Amygdala (tissue), 56 donors: ENCODE measurements at places on chromosomes 6 and 20.

DNA sequence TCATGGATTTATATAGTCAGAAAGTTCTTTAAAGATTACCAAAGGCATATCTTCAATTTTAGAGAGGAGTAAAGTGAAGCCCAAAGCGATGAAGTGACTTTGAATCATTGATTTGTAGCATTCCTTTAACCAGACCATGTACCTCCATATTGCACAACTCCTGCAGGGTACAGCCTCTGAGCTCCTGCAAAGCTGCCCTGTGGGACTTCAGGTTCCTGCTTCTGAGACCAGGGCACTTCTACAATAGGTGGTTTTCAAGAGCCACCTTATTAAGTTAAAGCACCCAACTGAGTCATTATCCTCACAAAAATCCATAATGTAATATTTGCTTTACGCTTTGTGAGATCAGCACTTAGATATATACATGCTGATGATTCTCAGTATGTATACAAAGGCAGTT lies 270.7 kb upstream of the RGS17 start:
- no peak for DNase-seq

- no peak for DNase-seq
Measured at GRCh38 chr6:90435207-90435899, 138.7 kb upstream of the BACH2 start.

GRCh38 chr6:15800841-15801617 lies 138.2 kb upstream of the DTNBP1 start:
- DNase-seq: no peak

DNA sequence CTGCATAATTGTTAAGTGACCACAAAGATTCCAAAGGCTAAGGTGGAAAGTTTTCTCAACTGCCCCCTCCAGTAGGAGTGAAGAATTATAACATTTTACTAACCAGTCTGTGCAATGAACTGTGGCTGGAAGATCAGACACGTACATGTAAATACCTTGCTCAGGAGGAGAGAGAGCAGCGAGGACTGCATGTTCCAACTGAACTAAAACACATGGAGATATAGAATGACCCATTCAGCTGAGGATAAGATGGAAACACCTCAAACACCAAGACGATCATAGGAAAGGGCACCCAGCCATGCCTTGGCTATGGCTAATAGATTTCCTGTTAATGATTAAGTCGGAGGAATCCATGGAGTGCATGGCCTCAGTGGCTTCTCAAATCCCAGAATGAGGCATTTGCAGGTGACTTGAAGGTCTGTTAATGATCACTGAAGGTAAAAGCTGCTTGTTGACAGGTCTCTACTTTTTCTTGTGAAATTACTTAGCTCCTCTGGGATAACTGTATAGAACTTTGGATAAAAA lies 875.6 kb downstream of the TFAP2A start:
- no peak for DNase-seq

GRCh38 chr6:134321246-134321645 lies 3.3 kb upstream of the SGK1 start:
- no peak for DNase-seq

GRCh38 chr6:93639126-93639525 lies 219.8 kb upstream of the EPHA7 start:
- DNase-seq: no peak

- DNase-seq: no peak
Measured at GRCh38 chr6:142846459-142846831, 98.5 kb downstream of the HIVEP2 start.

GRCh38 chr20:5674176-5674660 lies 76.0 kb upstream of the SHLD1 start:
- DNase-seq: no peak

DNA sequence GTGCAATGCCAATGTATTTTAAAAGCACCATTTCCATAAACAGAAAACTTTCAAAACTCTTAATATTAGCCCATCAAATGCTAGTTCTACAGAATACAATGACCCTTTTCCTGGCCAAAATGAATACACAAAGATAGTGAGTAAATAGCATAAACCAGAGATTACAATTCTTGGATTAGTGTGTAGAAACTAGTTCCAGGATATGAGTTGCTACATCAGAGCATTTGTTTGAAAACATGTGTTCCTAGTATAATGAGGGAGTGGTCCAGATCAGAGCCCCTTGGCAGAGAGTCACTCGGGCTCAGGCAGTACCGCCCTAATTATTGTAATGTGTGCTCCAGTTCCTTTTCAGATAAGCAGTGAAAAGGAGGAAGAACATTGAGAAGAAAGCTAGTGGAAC lies 63.7 kb upstream of the COL21A1 start:
- no peak for DNase-seq

GRCh38 chr20:42589976-42590639 lies 599.6 kb downstream of the PTPRT start:
- DNase-seq: no peak

GRCh38 chr6:41432280-41432679 lies 96.9 kb downstream of the NCR2 start:
- DNase-seq: no peak

DNA sequence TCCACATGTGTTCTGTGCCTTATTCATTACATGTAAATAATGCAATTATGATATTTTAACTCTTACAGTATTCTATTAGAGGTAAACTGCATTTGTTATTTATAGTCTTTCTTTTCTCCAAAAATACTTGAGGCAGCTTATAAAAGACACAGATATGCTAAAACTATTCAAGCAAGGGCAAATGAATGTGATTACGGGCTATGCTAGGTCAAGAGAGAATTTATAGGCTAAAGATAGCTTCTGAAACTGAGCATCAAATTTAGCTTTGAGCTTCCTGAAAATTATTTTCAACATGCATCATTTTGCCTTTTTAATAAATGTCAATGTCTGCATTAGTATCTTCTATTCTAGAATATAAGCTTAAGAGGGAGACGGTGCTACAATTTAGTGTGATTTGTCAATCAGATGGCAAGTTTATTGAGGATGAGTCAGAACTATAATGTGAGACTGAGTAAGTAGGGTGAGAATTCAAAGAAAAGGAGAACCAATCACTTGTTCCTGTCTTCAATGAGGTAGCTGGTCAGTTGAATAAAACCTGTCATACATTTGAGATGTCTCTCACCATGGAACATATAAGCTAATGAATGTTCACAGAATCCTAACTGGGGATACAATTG lies 669.4 kb upstream of the CITED2 start:
- DNase-seq: no peak

DNA sequence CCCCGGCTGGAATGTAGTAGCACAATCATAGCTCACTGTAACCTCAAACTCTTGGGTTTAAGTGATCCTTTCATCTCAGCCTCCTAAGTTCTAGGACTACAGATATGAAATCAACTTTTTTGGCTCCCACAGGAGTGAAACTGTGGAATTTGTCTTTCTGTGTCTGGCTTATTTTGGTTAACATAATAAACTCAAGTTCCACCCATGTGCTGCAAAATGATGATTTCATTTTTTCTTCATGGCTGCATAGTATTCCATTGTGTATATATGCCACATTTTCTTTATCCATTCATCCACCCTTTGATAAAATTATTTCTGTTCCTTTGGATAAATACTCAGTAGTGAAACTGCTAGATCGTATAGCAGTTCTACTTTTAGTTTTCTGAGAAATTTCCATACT lies 29.9 kb downstream of the RNGTT start:
- DNase-seq: no peak

DNA sequence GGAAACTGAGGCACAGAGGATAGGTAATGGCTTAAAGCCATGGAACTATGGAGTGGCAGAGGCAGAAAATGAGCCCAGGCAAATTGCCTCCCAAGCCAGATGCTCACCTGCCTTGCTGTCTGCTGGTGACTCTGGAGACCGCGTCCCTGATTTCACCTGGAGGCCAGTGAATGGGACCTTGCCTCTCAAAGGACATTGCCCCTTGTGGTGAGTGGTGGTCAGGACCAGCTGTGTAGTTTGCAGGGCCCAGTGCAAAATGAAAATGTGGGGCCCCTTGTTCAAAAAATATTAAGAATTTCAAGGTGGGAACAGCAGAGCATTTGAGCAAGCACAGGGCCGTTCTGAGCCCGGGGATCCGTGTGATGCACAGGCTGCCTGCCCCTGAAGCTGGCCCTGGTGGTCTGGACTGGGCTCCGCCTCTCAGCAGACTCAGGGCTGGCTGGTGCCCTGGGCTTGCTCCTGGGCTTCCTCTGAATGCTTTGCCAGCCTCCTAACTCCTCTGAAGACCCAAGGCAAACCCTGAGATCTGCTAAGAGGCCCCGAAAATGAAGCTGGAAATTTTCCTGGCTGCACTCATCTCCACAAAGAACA lies 19.8 kb upstream of the KCNG1 start:
- no peak for DNase-seq

- no peak for DNase-seq
Measured at GRCh38 chr20:37905671-37906613, 3.0 kb downstream of the VSTM2L start.

GRCh38 chr6:126308362-126308761 lies 31.6 kb upstream of the CENPW start:
- no peak for DNase-seq

DNA sequence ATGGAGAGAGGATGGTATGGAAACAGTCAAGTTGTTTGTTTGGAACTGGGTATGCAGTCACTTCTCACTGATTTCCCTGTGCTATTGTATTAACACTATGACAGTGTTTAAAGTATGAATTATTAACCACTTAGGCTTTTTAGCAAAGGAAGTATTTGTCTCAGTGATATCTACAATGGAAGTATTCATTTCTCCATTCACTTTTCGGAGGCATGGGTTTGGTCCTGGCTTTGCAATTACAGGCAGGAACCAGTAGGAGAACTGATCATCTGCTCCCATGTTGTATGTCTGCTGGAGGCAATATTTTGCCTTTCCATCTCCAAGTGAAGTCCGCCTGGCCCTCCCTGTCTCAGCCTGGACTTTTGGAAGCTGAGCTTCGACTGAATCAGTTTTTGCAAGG lies 30.6 kb upstream of the EXOC2 start:
- no peak for DNase-seq

DNA sequence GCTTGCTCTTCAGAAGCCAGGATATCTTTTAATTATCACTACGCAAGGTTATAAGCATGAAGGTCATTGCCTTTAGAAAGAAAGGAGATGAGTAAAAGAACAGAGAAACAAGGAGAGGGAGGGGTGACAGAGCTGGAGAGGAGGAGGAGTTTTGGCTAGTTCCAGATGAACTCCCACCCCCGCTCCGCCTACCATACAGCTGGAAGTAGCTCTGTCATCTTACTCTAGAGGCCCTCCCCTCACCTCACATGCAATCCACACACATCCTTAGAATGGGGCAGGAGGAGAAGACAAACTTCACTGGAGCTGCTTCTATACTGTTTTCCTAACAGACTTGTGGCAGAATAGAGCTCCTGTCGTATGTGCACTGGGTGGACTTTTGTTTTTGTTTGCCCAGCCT lies 144.7 kb downstream of the SCML4 start:
- DNase-seq: no peak

DNA sequence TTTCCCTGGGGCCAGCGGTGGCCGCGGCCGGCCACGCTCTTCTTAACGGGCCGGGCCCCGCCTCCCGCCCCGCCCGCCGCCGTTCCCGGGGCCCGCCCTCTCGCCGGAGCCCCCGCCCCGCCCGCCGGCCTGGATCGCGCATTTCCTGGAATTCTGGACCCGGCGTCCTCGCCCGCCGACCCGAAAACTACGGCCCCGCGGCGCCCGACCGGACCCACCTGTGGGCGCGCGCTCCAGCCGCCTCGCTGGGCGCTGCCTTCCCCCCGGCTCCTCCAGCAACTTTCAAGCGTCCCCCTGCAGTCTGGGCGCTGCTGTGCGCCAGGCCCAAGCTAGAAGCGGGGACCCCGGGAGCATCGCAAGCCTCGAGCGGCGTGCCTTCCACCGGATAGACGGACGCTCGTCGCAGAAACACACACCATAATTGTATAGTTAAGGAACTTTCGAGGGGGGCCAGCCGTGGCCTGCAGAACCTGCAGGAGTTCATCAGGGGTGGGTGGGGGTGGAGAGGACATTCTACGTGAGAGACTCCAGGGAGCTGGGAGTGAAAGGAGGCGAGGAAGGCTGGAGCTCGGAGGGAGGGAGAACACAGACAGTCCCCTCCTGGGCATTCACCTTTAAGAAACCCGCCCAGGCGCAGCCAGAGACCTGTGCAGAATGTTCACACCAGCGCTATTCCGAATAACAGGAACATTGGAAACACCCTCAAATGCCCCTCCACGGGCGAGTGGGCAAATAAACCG lies at the start of gene ADA:
TSS of gene ADA (minus strand) at position 16 of the 740 bp plus-strand sequence. CDS start 92 bp downstream, outside the sequence.
- DNase-seq: peak; percentile 45

- DNase-seq: no peak
Measured at GRCh38 chr20:54431156-54431944, 44.0 kb upstream of the DOK5 start.

DNA sequence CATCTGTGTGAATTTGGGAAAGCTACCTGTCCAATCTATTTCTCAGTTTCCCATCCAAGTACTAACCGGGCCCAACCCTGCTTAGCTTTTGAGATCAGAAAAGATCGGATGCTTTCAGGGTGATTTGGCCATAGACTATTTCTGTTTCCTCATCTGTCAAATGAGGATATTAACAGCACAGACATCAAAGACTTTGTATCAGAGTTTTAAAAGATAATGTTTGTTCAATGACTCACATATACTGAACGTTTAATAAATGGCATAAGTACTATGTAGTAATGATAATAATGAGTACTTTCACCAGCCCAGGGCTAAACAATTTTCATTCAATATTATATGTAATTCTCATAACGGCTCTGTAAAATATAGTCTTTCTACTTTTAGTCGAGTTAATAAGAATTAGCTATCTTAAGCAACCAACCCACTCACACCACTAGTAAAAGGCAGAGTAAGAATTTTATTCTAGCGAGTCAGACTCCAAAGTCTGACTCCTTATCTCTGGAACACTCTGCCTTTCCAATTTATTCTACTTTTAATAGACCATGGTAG lies 216.5 kb downstream of the ARHGAP18 start:
- no peak for DNase-seq

DNA sequence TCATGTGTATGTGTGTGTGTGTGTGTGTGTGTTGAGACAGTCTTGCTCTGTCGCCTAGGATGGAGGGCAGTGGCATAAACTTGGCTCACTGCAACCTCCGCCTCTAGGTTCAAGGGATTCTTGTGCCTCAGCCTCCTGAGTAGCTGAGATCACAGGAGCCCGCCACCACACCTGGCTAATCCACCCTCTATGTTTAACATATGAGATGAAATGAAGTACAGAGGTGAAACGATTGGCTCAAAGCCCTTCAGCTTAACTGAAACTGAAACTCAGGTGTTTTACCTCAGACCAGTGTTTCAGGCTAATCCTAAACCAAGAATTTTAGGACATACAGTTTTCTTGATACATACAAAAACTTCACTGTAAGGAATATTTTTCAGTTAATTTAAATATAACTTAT lies 167.3 kb downstream of the KCNQ5 start:
- DNase-seq: no peak

DNA sequence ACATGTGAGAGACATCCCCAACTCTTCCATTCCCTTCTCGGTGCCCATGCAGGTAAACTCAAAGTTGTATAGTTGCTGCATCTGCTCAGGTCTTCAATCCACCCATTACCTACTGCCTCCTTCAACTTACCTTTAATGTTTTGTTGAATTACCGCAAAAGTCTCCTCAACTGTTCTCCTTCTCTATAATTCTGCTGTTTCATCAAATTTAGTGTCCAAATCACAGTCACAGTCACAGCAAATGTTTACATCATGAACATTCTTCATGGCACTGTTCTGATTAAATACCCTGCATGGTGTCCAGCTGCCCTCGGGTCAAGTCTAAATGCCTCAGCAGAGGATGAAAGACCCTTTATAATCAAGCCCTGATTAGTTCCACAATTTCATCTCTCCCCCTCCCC lies 130.1 kb downstream of the IPCEF1 start:
- DNase-seq: no peak

GRCh38 chr20:50585678-50586077 lies 75.5 kb downstream of the PTPN1 start:
- DNase-seq: no peak

GRCh38 chr20:32285621-32286371 lies 8.3 kb downstream of the KIF3B start:
- no peak for DNase-seq
